ENCODE measurements at places on chromosomes 16 and 17. TPM values are rescaled to one million over a fixed set of nuclear protein-coding genes. Genes with fewer than 3 reads are reported as not detected.

CBX4 gene
- total RNA-seq, result 5.8 TPM

OR1F1 gene
- total RNA-seq, result not detected

CDH8 gene
- 0.58 TPM for total RNA-seq

KRTAP1-5 gene
- not detected for total RNA-seq

DNA sequence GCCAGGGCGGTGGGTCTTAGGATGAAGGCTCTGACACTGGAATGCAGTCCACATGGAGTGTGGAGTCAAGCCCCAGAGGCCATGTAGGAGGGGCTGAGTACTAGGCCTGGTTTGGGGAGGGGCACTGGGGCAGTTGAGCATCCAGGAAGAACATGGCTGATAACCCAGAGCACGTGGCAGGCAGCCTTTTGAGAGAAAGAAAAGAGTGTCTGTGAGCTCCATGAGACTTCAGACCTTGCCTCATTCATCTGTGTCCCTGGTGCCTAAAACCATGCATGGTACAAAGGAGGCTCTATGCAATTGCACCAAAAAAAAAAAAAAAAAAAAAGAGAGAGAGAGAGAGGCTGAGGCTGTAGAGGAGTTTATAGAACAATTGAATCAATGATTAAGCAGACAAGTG lies 14.6 kb downstream of the SLC46A1 start:
- H3K36me3 ChIP-seq, result peaks cover 3% of the 10 kb centered on the region
- no peaks in the 10 kb centered on the region for H3K27me3 ChIP-seq
- DNase-seq, result no peak
- H3K27ac ChIP-seq, result no peak overlapping the region
- no peaks in the 10 kb centered on the region for H3K4me1 ChIP-seq

GRCh38 chr16:19490619-19491018 lies 31.3 kb downstream of the GDE1 start:
- H3K36me3 ChIP-seq, result peaks cover 2% of the 10 kb centered on the region
- H3K27me3 ChIP-seq, result no peaks in the 10 kb centered on the region
- no peak for DNase-seq
- no peak overlapping the region for H3K4me3 ChIP-seq
- H3K4me1 ChIP-seq, result no peaks in the 10 kb centered on the region

- no peaks in the 10 kb centered on the region for H3K36me3 ChIP-seq
- H3K27me3 ChIP-seq, result no peaks in the 10 kb centered on the region
- H3K4me1 ChIP-seq, result no peaks in the 10 kb centered on the region
- DNase-seq, result no peak
- H3K27ac ChIP-seq, result no peak overlapping the region
Observed at GRCh38 chr16:79980650-79981521, 380.3 kb upstream of the MAF start.

DNA sequence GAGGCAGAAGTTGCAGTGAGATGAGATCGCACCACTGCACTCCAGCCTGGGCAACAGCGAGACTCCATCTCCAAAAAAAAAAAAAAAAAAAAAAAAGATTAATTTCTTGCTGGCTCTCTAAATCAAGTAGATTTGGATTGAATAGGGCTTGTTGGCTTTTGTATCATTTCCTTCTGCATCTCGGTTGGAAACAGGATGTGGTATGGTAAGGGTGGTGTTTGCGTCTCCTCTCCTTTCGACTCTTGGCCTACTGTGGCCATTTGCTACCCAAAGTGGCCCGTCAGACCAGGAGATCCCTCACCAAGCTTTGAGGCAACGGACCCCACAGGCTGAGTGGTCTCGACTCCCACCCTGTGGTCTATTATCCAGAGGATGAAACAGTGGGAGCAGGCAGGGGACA lies 168.0 kb upstream of the IRX3 start:
- H3K4me3 ChIP-seq, result no peak overlapping the region
- peaks cover 1% of the 10 kb centered on the region for H3K4me1 ChIP-seq
- DNase-seq, result no peak

DNA sequence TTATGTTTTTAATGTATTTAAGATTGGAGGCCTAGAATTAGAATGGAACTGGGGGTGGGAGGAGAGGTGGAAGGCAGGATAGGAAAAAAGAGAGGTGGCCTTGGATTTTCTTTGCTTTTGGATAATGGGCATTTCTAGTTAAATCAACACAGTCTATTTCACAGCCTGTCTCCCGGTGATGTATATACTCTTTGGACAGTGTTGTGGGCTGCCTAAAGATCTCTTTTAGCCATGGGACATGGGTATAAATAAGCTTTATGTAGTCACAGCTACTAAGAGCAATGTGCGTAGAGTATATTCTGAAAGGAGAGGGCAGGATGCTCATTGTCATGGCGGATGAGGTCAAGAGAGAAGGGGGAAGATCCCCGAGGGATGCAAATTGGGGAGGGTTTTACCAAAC lies 1084.4 kb upstream of the RBFOX1 start:
- no peak overlapping the region for H3K4me3 ChIP-seq
- no peak for DNase-seq
- H3K36me3 ChIP-seq, result no peaks in the 10 kb centered on the region
- no peak overlapping the region for H3K27ac ChIP-seq
- H3K27me3 ChIP-seq, result no peaks in the 10 kb centered on the region
- H3K4me1 ChIP-seq, result no peaks in the 10 kb centered on the region

GRCh38 chr16:8946544-8946943 lies 17.2 kb downstream of the USP7 start:
- peaks cover 94% of the 10 kb centered on the region for H3K4me1 ChIP-seq
- no peak for DNase-seq
- no peaks in the 10 kb centered on the region for H3K27me3 ChIP-seq

GRCh38 chr17:15941781-15942180 lies 3.1 kb upstream of the ADORA2B start:
- no peaks in the 10 kb centered on the region for H3K4me1 ChIP-seq
- H3K4me3 ChIP-seq, result no peak overlapping the region
- no peak for DNase-seq
- no peaks in the 10 kb centered on the region for H3K36me3 ChIP-seq
- no peak overlapping the region for H3K27ac ChIP-seq

- H3K27me3 ChIP-seq, result no peaks in the 10 kb centered on the region
- H3K36me3 ChIP-seq, result no peaks in the 10 kb centered on the region
- H3K4me1 ChIP-seq, result peaks cover 26% of the 10 kb centered on the region
- H3K27ac ChIP-seq, result peak overlapping the region; percentile 80
- DNase-seq, result no peak
Observed at GRCh38 chr16:1351215-1351581, 480 bp downstream of the TSR3 start.

DNA sequence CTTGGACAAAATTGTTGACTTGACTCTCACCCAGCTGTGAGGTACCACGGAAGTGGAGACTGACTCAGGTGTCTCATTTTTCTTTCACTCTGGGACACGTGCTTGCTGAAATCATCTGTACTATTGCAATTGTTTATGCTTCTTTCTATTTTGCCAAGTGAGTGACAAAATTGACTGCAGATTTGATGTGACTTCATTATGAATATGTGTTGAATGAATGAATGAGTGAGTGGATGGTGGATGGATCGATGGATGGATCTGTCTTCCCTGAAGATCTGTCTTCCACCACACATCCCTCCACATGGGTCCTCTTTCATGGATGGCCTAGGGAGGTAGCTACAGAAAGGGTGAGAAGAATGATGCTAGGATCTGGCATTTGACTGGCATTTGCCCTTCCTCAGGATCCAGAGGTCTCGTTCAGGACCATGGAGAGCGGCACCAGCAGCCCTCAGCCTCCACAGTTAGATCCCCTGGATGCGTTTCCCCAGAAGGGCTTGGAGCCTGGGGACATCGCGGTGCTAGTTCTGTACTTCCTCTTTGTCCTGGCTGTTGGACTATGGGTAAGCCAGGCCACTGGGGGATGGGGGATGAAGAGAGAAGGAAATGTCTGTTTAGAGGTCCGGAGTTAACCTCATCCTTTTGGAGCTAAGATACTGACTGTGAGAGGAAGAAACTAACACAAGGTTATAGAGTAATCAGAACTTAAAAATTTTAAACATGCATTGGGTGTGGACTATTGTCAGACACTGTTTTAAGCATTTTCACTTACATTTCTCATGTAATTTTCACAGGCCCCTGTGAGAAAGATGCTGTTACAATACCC lies 12.7 kb downstream of the SLC5A11 start:
- no peaks in the 10 kb centered on the region for H3K36me3 ChIP-seq
- no peak for DNase-seq
- no peak overlapping the region for H3K4me3 ChIP-seq
- H3K27me3 ChIP-seq, result no peaks in the 10 kb centered on the region
- no peaks in the 10 kb centered on the region for H3K4me1 ChIP-seq

- H3K4me3 ChIP-seq, result no peak overlapping the region
- no peaks in the 10 kb centered on the region for H3K36me3 ChIP-seq
- H3K27me3 ChIP-seq, result no peaks in the 10 kb centered on the region
- no peaks in the 10 kb centered on the region for H3K4me1 ChIP-seq
- no peak overlapping the region for H3K27ac ChIP-seq
Observed at GRCh38 chr17:31715446-31715845, 143.6 kb downstream of the COPRS start.

DNA sequence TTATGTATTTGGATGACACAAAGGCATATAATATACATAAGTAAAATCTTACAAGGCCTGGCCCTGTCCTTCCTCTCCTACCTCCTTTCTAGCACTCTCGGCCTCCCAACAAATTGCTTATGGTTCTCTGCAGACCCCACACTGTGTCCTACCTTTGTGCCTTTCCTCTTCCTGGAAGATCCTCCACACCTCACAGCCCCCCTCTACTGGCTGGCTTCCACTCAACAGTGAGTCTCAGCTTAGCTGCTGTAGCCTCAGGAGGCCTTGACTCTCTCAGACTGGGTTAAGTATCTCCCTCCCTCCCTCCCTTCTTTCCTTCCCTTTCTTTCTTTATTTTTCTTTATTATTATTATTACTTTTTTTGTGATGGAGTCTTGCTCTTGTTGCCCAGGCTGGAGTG lies 8.3 kb upstream of the SLC52A1 start:
- no peak overlapping the region for H3K4me3 ChIP-seq
- H3K27ac ChIP-seq, result no peak overlapping the region
- no peaks in the 10 kb centered on the region for H3K36me3 ChIP-seq
- no peaks in the 10 kb centered on the region for H3K27me3 ChIP-seq
- H3K4me1 ChIP-seq, result no peaks in the 10 kb centered on the region

DNA sequence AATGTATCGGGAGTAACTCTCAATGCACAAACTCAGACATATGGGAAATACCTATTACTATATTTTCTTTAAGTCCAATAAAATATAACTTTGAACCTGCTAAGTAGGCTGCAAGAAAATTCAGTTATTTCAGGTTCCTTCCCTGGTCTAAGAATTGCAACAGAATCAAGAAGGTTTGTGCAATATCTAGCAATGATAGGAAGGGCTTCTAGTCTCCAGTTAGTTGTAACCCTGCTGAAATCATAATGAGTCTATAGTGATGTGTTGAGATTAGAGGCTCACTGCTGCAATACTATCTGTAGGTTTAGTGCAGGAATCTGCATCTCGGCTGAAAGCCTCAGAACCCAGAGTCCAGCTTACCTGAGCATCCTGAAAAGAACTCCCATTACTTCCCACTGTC lies 110.5 kb downstream of the PMP22 start:
- H3K4me1 ChIP-seq, result no peaks in the 10 kb centered on the region
- H3K4me3 ChIP-seq, result no peak overlapping the region
- H3K36me3 ChIP-seq, result no peaks in the 10 kb centered on the region

DNA sequence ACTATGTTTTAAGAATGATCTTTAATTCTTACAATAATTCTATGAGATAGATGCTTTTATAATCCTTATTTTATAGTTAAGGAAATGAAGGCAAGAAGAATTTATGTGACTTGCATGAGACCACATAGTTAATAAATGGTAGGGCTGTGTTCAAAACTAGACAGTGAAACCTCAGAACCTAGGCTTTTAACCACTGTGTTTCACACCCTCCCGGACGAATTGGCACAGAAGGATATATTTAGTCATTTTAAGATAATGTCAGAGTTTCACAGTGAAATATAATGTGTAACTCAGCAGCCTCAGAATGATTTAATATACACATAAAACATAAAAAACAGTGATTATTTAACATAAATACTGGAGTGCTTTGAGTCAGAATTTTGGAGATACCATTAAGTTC lies 57.0 kb downstream of the NSRP1 start:
- H3K27ac ChIP-seq, result no peak overlapping the region
- no peaks in the 10 kb centered on the region for H3K27me3 ChIP-seq
- peaks cover 47% of the 10 kb centered on the region for H3K36me3 ChIP-seq
- H3K4me1 ChIP-seq, result no peaks in the 10 kb centered on the region

DNA sequence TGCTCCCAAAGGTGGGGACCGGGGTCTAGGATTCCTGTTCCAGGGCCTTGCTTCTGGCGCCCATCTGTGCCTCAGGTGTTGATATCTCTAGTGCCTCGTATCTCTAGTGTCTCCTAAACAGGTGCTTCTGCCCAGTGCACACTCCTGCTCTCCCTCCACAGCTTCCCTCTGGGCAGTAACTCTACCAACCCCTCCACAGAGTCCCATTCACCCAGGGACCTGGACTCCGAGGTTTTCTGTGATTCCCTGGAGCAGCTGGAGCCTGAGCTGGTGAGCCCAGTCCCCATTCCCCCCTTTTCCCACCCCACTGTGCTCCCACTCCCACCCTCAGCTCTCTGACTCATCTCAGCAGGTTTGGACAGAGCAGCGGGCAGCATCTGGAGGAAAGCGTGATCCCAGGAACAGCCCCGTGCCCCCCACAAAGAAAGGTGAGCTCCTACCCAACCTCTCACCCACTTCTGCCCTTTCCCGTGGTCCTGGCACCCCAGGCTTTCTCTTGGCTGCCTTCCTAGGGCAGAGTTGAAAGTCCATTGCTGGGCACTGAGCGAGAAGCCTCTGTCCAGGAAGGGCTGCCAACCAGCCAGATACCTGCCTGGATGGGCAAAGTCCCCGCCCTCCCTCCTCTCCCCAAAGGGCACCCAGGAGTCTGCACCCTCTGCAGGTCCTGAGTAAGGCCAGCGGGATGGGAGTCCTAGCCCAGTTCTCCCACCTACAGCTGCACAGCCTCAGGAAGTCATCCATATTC lies 2.2 kb downstream of the ACBD4 start:
- DNase-seq, result peak; percentile 47
- H3K27me3 ChIP-seq, result no peaks in the 10 kb centered on the region
- H3K36me3 ChIP-seq, result no peaks in the 10 kb centered on the region
- H3K4me3 ChIP-seq, result no peak overlapping the region

DNA sequence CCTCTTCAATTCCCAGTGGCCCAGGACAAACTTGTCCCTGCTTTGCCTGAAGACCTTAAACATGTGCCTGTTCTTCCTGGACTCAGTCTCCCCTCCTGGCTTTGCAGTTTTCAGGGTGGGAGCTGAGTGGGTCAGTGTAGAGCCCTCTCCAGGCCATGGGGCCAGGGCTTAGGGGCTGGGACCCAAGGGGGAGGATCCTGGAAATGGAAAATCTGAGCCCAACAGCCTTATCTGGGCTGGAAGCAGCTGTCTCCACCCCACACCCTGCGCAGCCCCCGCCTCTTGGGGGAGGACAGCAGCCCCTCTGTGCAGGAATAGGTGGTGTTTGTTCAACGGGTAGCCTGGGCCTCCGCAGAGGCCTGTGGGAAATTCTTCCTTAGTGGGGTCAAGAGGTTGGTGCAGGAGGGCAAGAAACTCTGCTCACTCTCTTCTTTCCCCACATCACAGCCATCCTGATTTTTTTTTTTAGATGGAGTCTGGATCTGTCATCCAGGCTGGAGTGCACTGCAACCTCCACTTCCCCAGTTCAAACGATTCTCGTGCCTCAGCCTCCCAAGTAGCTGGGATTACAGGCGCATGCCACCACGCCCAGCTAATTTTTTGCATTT lies 6.8 kb upstream of the SMTNL2 start:
- no peaks in the 10 kb centered on the region for H3K36me3 ChIP-seq
- H3K27ac ChIP-seq, result peak overlapping the region; percentile 77
- no peak for DNase-seq
- H3K27me3 ChIP-seq, result no peaks in the 10 kb centered on the region
- peaks cover 35% of the 10 kb centered on the region for H3K4me1 ChIP-seq

Measured in psoas muscle (tissue), 8 donors.